Glomerular endothelial cell (primary cell): ENCODE measurements at places on chromosomes 7 and 10. TPM values are rescaled to one million over a fixed set of nuclear protein-coding genes. Genes with fewer than 3 reads are reported as not detected.

The EPHB6 gene
- 3.5 and 3.8 TPM in 2 replicates for total RNA-seq

DNA sequence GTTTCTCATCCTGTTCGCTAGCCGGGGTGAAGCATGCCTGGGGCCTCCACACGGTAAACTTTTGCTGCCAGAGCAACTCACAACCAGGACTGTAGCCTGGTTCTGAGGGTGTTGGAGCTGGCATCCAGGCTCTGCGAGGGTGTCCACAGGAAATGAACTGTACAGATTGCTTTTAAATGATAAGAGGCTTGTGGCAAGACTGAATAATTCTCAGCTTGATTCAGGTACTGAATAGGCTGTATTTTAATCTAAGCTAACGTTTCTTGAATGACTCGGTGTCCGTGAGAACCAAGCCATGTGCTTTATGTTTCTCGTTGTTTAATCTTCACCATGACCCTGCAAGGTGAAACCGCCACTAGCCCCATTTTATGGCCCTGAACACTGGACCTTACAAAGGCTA, 49.3 kb downstream of the EEPD1 start:
- DNase-seq, result no peak

- peak; percentile 51 for DNase-seq
Measured at GRCh38 chr7:119664601-119665000, 608.4 kb upstream of the KCND2 start.

DNA sequence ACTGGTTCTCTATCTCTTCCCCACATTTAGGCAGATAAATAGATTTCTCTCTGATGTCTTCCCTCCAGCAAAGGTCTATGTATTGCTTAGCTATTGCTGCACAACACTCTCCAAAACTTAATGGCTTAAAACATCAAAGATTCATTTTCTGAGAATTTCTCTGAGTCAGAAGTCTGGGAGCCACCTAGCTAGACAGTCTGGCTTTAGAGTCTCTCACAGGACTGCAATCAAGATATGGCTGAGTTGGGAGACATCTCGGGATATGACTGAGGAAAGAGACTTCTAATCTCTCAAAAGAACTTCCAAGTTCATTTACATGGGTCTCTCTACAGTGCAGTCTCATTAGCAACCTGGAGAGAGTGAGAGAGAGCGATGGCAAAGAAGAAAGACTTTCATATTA, 553.6 kb upstream of the GHITM start:
- DNase-seq, result no peak

The EBLN1 gene
- total RNA-seq, result not detected in 2 replicates

DNA sequence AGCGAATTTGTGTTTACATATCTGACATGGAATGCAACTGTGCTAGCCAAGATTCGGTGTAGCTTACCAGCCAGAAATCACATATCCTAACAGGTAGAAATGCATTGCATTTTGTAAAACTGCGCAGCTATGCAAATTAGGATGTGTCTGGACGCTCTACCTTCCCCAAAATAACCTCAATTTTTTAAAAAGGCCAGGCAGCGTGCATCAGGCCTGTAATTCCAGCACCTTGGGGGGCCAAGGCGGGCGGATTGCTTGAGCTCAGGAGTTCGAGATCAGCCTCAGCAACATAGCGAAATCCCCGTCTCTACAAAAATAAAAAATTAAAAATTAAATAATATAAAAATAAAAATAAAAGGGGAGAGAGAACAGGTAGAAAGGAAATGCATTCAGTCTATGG, 305.0 kb downstream of the TYW1 start:
- DNase-seq, result no peak

- no peak for DNase-seq
Measured at GRCh38 chr10:13707156-13707881, 120.6 kb downstream of the PRPF18 start.

The GFRA1 gene
- 0.99 and 5.6 TPM in 2 replicates for total RNA-seq

The OR6V1 gene
- not detected in 2 replicates for total RNA-seq

- no peak for DNase-seq
Measured at GRCh38 chr10:23474626-23475025, 35.8 kb downstream of the OTUD1 start.

GRCh38 chr10:97684866-97685394, 2.1 kb downstream of the AVPI1 start:
- no peak for DNase-seq

DNA sequence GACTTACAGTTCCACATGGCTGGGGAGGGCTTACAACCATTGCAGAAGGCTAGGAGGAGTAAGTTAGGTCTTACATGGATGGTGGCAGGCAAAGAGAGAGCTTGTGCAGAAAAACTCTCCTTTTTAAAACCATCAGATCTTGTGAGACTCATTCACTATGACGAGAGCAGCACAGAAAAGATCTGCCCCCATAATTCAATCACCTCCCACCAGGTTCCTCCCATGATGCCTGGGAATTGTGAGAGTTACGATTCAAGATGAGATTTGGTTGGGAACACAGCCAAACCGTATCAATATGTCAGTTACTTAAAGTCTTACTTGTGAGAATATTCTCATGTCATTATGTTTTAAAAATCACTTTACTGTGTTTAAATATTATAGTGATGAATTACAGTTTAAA, 481.9 kb downstream of the ARL4A start:
- DNase-seq, result no peak

GRCh38 chr10:11208908-11209829, 191.5 kb downstream of the CELF2 start:
- DNase-seq, result no peak

DNA sequence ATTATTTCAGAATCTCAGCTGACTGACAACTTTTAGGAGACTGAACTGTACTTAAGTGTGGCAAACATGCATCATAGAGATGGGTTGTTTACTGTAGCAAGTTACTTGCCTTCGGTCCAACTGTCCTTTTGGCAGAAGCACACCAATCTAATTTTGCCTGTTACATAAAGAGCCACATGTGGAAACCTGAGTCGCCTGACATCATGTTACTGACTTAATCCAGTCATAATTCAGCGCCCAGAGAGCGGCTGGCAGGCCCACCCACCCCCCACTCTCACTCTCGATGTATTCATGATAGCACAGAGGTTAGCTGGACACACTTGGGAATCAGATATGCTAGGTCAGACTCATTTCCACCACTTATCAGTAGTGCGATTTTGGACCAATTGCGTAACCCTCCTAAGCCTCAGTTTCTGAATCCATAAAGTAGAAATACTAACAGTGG, 57.3 kb upstream of the CAPZA2 start:
- DNase-seq, result no peak

GRCh38 chr7:108232076-108232475, 101.9 kb upstream of the LAMB4 start:
- DNase-seq, result no peak

GRCh38 chr7:64744680-64745079, 49.5 kb upstream of the ZNF138 start:
- no peak for DNase-seq

- DNase-seq, result no peak
Measured at GRCh38 chr7:22094413-22095342, 149.0 kb upstream of the CDCA7L start.

DNA sequence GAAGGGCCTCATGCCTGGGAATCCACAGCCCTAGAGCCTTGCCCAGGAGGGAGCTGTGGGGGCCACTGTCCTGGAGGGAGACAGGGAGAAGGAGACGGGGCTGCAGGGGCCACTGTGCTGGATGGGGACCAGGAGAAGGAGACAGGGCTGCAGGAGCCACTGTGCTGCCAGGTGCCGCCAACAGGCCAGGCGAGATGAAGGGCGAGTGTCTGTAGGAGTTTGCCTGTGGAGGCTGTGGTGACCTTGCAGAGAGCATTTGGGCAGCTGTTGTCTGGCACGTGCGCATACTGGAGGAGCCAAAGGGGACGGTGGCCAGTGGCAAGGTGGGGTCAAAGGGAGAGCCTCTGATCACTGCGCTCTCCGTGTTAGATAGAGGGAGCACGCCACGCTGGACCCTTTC, 79.2 kb downstream of the NKX6-2 start:
- DNase-seq, result no peak

The AOAH gene
- total RNA-seq, result 0.64 TPM in 1 of 2 replicates, not detected in the other

DNA sequence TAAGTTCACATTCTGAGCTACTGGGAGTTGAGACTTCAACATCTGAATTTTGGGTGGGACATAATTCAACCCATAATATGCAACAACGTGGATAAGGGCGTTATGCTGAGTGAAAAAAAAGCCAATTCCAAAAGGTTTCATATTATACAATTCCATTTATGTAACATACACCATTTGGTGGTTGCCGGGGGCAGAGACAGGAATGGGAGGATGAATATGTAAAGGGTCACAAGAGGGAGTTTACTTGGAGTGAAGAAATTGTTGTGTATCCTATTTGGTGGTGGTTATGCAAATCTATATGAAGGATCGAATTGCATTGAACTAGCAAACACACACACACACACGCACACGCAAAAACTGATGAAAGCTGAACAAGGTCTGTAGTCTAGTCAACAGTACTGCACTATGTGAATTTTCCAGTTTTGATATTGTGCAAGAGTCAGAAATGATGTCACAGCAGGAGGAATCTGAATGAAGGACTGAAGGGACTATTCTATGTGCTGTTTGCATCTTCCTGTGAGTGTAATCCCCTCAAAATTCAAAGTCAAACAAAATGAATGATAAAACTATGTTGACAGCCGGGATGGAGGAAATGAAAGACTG, 249.2 kb upstream of the HABP2 start:
- DNase-seq, result no peak

The SH2D4B gene
- 0.23 TPM in 1 of 2 replicates, not detected in the other for total RNA-seq

The CLDN3 gene
- total RNA-seq, result not detected in 2 replicates

DNA sequence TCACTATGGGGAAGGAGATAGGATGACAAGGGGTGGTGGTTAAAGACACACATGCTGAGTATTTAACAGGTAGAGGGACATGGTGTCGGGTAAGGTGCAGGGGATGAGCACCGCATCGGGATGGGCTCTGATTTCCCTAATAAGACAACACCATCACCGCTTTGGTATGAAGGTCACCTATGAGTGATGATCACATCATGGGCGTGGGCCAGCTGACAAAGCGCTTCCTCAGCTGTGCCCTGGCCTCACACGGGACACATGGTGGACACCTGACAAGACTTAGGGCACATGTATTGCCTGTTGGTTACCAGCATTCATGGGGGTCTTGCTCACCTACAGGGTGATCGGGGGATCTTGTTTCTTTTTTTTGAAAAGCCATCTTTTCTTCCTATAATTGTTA, 12.8 kb downstream of the C7orf57 start:
- no peak for DNase-seq

DNA sequence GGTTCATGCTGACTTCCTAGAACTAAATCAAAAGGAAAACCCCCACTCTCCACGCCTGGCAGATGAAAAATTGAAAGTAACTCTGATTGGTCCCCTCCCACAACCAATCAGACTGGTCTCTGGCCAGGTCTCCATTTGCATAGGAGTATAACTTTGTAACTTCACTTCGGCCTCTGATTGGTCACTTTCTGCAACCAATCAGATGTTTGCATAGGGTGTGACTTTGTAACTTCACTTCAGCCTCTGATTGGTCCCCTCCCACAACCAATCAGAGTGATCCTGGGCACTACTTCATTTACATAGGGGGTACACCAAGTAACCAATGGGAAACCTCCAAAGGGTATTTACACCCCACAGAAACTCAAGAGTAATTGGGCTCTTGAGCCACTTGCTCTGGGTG, 306.6 kb upstream of the PFKP start:
- DNase-seq, result no peak

DNA sequence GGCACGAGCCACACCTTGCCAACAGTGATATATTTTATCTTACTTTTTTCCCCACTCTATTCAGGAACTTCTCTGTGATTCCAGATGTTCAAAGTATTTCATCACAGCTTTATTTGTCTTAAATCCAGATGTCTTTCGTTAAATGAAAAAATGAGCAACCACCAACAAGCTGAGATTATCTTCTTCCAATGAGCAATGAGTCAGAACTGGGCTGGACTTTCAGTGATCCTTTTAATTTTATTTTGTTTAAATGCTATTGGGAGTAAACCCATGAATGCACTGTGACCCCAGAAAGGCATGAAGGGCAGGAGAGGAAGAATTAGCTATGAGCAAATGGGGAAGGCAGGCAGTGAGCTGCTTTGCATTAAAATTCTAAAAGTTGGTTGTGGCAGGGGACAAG, 77.6 kb upstream of the IMMP2L start:
- DNase-seq, result no peak

DNA sequence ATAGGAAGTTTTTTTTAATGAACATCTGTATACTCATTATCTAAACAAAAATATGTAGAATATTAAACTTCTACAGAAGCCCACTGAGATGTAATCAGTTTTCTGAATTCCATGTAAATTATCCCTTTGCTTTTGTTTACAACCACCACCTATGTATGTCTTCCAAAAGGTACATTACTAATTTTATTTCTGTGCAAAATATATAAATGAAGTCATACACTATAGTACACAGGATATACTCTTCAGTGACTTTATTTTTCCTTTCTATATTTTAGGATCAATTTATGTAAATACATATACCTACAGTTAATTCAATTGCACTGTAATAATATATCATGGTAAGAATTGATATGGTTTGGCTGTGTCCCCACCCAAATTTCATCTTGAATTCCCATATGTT, 1236.9 kb downstream of the DNAJB9 start:
- no peak for DNase-seq
